ENCODE measurements at places on chromosomes 12 and 14.

GRCh38 chr12:9636150-9636850 lies 28.6 kb upstream of the KLRB1 start:
- peak; percentile 34 for DNase-seq

- peak; percentile 38 for DNase-seq
Observed at GRCh38 chr12:130775953-130776856, 60.1 kb upstream of the RIMBP2 start.

DNA sequence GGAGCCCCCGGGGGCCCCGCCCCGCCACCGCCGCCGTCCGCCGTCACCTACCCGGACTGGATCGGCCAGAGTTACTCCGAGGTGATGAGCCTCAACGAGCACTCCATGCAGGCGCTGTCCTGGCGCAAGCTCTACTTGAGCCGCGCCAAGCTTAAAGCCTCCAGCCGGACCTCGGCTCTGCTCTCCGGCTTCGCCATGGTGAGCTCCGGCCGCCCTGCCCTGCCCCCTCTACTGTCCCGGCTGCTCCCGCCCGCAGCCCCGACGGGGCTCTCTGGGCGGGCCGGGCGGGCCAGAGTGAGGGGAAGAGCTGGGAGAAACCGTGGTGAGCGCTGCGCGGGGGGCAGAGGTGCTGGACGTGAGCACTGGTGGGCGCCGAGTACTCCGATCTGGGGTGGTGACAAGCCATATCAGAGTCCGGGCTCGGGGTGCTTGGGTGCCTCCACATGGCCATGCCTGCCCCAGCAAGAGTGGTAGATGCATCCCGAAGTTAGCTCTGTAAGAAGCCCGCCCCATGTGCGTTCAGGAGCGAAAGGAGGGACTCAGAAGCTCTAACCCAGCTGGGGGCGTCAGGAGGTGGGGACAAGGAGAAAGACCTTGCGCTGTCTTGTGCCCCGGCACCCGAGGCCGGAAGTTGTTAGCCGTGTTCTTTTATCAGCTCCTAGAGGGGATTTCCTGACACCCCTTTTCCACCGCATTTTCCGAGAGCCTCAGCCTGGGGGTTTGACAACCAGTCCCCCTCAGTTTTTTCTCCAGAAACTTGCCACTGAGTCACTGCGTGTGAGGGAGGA lies 717 bp downstream of the ORAI1 start:
- peak; percentile 91 for DNase-seq

DNA sequence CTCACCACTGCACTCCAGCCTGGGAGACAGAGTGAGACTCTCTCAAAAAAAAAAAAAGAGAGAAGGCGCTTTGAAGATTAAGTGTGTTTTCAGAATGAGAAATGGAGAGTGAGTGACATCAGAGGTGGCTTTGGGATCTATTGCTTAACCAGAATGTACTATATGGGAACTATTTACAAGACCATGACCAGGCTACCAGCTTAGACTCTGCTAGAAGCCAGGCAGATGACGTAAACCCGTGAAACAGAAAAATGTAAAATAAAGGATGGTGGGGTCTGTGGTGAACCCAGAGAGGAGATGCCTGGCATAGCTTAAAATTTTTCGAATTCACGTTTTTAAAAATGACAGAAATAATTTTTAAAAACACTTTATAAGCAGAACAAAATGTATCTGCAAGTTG lies 82.0 kb downstream of the IFT43 start:
- no peak for DNase-seq

GRCh38 chr14:61103541-61104339 lies 122.7 kb downstream of the SLC38A6 start:
- DNase-seq, result peak; percentile 90

DNA sequence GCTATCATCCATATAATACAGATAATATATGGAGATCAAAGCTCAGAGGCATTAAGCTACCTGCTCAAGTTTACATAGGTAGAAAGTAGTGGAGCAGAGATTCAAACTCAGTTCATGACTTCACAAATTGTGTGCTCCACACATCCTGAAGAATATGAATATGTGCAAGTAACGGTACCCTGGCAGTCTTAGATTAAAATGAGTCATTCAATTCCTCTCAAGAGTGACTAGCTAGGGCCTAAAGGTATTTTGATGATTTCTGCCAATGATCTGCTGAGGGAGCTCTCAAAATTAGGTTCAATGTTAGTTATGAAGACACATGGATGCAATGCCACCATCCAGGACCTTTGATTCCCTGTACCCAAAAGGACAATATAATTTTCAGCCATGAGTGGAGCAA lies 58.9 kb downstream of the GRIP1 start:
- DNase-seq, result peak; percentile 58

DNA sequence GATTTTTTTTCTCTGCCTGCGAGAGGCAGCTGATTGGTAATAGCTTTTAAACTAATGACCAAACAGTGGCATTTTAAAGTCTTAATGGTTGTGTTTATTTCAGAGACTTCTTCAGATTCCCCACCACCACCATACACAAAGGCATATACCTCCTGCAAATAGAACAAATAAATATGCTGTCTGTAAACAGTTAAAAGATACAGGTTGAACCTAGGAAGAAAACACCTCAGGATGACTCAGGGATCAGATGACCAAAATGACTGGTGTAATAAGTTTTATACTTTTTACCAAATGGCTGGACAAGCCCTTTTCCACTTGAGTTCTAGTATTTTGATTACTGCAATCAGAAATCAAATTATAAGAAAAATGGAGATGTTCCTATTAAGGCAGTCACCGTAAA lies 364.1 kb downstream of the PAWR start:
- no peak for DNase-seq

DNA sequence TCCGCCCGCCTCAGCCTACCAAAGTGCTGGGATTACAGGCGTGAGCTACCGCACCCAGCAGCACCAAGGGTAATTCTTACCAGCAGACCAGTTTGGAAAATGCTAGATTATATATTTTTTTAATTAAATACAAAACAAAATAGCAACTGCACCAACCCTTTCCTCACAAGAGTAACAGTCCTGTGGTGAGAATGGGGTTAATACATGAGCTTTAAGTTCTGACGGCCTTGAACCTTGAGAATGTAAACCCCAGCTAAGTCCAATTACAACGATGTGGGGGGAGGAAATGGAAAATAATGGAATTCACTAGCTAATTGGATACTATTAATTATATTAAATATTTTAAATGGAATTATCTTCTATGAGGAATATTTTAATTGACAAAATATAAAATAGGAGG lies 82.3 kb downstream of the GTF2A1 start:
- DNase-seq, result no peak

- DNase-seq, result peak; percentile 12
Observed at GRCh38 chr12:96197503-96198272, 3.5 kb downstream of the ELK3 start.

DNA sequence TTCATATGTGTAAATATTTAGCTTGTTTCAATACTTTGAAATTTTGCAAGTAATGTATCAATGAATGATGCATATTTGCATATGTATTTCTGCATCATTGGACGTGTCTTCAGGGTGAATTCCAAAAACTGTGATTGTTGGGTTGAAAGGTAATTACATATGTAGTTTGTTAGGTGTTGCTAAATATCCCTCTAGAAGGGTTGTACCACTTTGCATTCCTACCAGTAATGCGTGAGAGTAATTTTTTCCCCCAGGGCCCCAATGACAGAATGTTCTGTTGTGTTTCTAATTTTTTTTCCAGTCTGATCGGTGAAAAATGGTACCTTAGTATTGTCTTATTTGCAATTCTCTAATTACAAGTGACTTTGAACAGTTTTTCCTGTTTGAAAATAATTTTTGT lies 408.9 kb downstream of the NAV3 start:
- DNase-seq, result no peak

DNA sequence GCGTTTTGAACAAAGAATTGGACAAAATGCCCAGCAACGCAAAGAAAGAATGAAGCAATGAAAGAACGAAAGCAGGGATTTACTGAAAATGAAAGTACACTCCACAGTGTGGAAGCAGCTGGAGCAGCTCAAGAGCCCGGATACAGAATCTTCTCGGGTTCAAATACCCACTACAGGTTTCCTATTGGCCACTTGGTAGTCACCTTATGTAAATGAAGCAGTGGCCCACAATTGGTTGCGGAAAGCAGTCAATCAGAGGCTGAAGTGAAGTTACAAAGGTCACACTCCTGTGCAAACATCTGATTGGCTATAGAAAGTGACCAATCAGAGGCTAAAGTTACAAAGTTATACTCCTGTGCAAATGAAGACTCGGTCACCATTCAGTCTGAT lies 15.0 kb upstream of the PPP1R13B start:
- DNase-seq, result no peak

Measured in common myeloid progenitor, CD34-positive (primary cell).